ENCODE measurements at places on chromosomes 11 and 22.

DNA sequence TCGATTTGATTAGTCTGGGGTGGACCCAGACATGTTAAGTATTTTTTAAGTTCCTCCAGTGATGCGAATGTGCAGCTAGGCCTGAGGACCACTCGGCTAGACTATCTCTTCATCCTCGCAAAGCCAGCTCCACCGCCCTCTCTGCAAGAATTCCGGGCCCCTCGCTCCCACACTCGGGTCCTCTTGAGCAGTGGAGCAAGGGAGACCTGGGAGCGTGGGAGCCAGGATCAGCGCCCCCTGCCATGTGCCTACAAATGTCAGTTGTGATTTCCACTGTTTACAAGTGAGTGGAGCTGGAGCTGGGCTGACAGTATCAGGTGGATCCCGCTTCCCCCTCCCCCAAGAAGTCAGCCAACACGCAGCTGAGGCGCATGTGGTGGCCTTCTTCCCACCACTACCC is 6.7 kb downstream of the B3GNT6 start:
- no peak for DNase-seq

DNA sequence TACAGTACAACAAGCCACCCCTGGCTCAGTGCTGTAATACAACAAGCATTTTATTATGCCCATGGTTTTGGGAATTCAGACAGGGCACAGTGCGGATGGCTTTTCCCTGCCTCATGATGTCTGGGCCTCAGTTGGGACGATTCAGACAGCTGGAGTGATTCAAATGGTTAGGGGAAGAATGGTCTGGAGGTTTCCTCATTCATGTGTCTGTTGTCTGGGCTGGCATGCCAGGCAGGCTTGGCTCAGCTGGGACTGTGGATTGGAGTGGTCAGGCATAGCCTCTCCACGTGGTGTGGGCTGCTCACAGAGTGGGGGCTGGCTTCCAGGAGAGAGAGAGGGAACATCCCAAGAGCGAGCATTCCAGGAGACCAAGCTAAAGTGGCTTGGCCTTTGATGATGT is 164.4 kb downstream of the C11orf91 start:
- DNase-seq, result no peak

- DNase-seq, result no peak
Observed at GRCh38 chr11:82791779-82792178, 58.1 kb upstream of the FAM181B start.

DNA sequence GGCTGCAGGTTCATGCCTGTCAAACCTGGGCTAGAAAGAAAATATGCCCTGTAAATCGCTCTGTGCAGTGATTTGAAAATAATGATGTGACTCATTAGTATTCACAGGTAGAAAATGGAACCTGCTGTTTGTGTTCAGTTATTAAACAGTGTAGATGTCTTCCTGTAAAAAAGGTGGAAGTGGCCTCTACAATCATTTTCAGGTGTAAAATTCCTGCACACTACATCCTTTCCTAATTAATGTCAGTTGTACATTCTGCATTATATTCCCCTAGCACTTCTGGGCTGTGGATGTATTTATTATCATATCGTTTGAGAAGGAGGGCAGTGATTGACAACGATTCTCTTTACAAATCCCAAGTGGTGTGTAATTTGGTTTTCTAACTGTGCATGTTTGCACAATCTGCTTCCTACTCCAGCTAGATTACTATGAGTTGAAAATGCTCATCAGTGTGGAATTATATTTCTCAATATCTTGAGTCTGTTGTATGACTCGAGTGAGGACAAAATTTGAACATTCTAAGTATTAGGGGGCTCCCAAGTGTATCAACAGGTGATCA is 454.0 kb upstream of the DDI1 start:
- DNase-seq, result no peak

DNA sequence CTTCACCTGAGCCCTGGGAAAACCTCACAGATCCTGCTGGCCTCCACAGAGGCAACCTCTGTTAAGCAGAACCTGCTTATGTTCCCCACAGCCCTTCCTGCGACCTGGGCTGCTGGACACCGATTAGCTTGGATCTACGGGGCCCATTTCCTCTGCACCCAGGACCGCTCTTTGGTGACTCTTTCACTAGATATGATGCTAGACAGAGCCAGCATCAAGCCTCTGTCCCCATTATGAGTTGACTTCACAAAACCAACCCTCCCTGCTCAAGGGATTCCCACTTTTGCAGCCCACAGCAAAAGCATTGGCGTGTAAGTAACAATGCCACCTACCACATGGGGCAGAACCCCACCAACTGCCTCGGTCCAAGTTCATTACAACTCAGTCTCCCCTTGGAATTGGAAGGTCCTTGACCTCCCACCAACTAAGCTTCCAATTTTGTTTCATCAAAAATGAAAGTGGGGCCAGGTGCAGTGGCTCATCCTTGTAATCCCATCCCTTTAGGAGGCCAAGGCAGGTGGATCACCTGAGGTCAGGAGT is 15.2 kb upstream of the TMPRSS4 start:
- DNase-seq, result no peak

DNA sequence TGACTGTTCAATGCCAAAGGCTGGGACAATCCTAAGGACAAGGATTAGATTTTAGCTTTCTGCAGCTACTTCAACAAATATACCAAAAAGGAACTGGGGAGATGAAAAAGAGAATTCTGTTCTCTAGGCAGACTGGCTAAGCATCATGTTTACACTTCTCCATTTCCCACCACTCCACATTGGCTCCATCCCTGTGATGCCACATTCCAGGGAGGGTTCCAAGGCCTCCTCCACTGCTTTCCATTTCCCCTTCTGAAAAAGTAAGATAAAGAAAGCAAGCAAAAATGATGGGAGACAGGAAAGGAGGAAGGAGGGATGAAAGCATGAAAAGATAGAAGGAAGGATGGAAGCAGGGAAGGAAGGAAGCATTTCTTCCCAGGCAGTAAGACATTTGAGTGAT is 315.8 kb downstream of the BLID start:
- DNase-seq, result no peak
